Stimulated activated CD4-positive, alpha-beta T cell treated with anti-CD3 and anti-CD28 coated beads, Interleukin-4, amount 100 ng/mL, for 48 hours (primary cell): ENCODE measurements at places on chromosomes 2 and 18.

DNA sequence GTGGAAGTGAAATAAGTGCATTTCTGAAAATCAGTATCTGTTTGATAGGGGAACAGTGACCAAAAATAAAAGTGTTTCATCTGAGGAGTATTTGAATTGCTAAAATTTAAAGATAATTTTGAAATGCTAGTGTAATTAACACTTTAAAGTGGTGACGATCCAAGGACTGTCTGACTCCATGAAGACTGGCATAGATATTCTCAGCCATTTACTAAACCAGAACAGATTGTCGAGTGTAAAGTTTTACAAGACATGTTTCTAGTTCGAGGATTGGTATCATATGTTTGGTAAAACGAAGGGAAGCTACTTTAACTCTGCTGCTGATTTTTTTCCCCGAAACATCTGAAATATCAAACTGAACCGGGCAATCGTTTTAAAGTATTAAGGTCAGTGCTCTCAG is 417.9 kb downstream of the EPHA4 start:
- no peak for DNase-seq

- DNase-seq = no peak
Measured at GRCh38 chr2:226766352-226767055, 33.1 kb downstream of the IRS1 start.

- DNase-seq = no peak
Measured at GRCh38 chr2:211035548-211036185, 479.3 kb downstream of the CPS1 start.

- DNase-seq = no peak
Measured at GRCh38 chr2:235868645-235869044, 299.5 kb downstream of the GBX2 start.

GRCh38 chr2:234753701-234754100 is 198.1 kb upstream of the SH3BP4 start:
- no peak for DNase-seq

DNA sequence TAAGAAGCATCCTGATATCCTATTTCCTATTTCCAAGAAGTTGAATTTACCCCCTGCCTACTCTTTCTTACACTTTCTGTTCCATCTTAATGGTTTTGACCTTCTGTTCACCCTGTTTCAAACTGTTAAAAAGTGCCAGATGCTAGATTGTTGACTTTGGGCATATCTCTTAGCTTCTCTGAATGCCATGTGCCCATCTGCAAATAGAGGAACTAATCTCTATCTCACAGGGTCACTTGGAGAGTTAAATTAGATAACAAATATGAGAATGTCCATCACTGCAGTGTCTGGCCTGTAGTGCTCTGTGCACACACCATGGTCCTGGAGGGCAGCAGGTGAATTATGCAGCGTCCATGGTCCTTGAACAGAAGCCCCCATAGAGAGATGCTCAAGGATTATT is 83.8 kb downstream of the LRATD1 start:
- no peak for DNase-seq

DNA sequence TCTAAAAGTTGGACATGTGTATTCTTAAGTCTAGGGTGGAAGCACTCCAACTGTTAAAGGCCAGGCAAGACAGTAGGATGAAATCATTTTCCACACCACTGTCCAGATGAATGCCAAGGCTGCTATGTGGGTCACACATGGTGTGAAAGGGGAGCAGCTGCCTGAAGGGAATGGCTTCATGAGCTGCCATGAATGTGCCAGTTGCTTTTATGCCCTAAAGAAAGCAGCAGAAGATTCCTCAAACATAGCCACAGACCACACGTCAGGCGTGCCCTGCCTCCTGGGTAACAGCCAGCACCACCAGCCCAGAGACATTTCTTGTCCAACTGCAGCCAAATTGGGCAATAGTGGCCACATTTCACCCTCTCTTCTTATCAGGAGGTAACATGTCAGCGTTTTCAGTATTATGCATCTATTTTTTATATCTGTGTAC is 130.2 kb downstream of the MTCL1 start:
- DNase-seq = no peak

GRCh38 chr18:69469444-69469919 is 68.8 kb downstream of the DOK6 start:
- DNase-seq = peak; percentile 42

DNA sequence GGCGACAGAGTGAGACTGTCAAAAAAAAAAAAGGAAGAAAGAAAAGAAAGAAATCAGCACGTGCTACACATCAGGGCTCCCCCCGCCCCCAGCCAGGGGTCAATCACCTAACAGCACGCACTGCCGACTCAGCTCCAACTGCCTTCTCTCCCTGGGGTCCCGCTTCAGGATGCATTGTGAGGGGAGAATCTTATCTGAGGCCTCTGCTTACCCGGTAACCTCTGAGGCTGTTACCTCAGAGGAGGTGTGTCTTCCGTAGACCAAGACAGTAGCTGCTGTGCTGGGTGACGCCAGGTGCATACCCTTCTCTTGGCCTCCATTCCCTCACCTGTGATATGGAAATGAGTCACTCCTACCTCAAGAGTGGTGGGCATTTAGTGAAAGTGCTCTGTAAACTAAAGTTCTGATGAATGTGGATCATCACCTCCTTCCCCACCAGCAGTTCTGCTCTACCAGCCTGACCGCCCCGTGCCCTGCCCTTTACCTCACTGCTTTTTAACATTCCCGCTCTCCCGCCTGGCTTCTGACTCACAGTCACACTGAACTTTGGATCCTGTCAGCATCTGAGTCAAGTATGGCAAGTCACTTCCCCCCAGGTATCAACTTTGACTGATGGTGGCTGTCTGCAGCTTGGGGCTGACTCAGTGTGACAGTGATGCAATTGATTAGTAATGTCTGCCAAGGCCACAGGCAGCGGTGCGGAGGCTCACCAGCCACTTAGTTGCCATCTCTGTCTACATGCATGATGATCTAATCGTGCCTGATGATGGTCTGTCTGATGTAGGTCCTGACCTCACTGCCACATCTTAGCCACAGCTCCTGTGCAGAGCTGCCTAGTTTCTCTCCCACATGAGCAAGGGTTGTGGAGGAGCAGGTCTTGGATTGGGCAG is 20.1 kb downstream of the ARID5A start:
- no peak for DNase-seq
